ENCODE measurements at places on chromosomes 16 and 17. TPM values are rescaled to one million over a fixed set of nuclear protein-coding genes. Genes with fewer than 3 reads are reported as not detected.

The KRT14 gene
- total RNA-seq = 692 TPM

The MEAK7 gene
- total RNA-seq = 17.4 TPM

The CES3 gene
- total RNA-seq = 2.1 TPM

The B9D1 gene
- 14.4 TPM for total RNA-seq

The ZNF469 gene
- total RNA-seq = 0.98 TPM

The PRDM7 gene
- total RNA-seq = not detected

The GRIN2C gene
- not detected for total RNA-seq

DNA sequence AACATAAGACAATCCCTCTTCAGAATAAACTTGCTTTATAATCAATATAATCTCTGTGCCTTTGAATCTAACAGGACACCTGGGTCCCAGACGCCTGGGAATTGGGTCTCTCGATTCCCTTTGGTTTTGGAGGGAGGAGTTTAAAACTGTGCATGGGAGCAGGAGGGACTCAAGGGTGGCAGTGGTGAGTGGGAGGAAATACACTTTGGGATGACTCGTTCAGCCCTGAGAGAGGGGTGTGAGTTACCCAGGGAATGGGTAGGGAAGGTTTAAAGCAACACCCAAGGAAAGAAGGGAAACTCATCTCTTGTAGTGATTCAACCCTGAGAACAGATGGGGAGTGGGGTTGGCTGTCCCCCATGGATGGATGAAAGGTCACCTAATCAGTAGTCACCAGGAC, 1.6 kb downstream of the RANGRF start:
- H3K27me3 ChIP-seq = no peaks in the 10 kb centered on the region
- H3K27ac ChIP-seq = no peak overlapping the region
- no peak for DNase-seq
- no peaks in the 10 kb centered on the region for H3K36me3 ChIP-seq
- H3K4me1 ChIP-seq = no peaks in the 10 kb centered on the region
- no peak overlapping the region for H3K4me3 ChIP-seq

GRCh38 chr16:58217311-58217925, 19.5 kb upstream of the CSNK2A2 start:
- no peaks in the 10 kb centered on the region for H3K4me1 ChIP-seq
- H3K4me3 ChIP-seq = no peak overlapping the region
- no peak overlapping the region for H3K27ac ChIP-seq

DNA sequence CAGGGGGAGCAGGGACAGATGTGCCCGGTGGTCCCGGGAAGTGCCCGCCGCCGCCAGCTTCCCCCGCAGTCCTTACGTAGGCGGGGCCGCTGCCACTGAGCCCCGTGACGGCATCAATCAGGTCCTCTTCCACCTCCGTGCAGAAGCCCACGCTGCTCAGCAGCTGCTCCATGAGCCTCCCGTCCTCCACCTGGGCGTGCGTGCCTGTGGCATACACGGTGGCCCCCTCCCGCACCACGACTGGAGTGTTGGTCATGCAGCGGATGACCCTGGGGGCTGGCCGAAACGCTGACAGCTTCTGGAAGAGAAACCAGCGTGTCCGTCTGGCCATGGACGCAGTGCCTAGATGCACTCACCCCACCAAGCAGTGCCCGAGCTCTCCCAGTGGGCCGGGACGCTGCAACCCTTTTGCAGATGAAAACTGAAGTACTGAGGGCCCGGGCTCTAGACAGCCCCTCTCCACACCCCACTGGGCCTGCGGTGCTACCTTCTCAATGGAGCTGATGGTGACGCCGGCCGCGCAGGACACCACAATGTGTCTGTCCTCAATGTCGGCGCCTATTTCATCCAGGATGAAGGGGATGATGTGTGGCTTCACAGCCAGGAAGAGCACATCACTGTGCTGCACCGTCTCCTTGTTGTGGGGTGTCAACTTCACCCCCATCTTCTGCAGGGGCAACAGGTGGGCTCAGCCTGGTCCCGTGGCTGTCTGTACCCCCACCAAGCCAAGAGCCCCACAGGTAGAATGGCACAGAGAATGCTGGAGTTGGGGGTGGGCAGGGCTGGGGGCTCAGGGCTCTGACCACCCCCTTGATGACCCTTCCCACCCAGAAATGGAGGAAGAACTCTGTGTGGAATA, 2.0 kb downstream of the PYCR1 start:
- no peaks in the 10 kb centered on the region for H3K27me3 ChIP-seq
- no peak overlapping the region for H3K4me3 ChIP-seq
- no peaks in the 10 kb centered on the region for H3K36me3 ChIP-seq
- DNase-seq = no peak
- peaks cover 5% of the 10 kb centered on the region for H3K4me1 ChIP-seq
- H3K27ac ChIP-seq = no peak overlapping the region

DNA sequence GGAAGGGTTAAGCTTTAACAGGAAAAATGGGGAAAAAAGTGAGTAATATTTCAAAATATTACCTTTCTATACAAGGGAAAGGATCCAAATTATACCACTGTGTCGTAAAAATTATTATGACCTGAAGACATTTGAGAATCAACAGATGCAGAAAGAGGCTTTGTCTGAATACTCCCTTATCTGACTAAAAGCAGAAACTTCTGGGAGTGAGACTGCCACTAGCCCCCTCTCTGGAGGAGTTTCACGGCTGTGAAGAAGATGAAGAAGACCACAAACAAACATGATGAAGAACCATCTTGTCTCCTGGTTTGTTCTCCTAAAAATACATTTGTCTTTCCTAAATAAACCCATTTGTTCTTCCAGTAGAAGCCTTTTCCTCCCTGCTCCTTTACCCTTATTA, 29.4 kb downstream of the CNTROB start:
- H3K4me1 ChIP-seq = no peaks in the 10 kb centered on the region
- no peak overlapping the region for H3K27ac ChIP-seq
- no peaks in the 10 kb centered on the region for H3K36me3 ChIP-seq
- H3K4me3 ChIP-seq = no peak overlapping the region
- no peak for DNase-seq
- no peaks in the 10 kb centered on the region for H3K27me3 ChIP-seq

- H3K27me3 ChIP-seq = no peaks in the 10 kb centered on the region
- DNase-seq = no peak
- H3K36me3 ChIP-seq = no peaks in the 10 kb centered on the region
These were observed 81.4 kb downstream of the C17orf67 start for GRCh38 chr17:56752263-56752836.

DNA sequence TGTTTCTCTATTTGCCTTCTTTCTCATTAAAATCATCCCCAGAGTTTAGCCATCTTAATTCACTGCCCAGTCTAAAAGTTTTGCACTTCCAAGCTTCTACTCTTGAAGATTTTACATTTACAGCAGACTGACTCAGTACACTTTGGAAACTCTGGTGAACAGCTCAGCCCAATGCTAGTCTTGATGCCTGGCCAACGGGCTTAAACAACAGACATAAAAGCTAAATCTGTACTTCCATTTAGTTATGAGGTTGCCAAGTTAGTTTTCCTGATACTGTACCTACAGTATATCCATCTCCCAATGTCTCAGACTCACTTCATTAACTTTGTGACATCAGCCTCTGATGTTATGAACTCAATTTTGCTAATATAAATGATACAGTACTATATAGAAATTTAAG, 891.8 kb upstream of the SOX9 start:
- no peak overlapping the region for H3K27ac ChIP-seq
- H3K36me3 ChIP-seq = no peaks in the 10 kb centered on the region

DNA sequence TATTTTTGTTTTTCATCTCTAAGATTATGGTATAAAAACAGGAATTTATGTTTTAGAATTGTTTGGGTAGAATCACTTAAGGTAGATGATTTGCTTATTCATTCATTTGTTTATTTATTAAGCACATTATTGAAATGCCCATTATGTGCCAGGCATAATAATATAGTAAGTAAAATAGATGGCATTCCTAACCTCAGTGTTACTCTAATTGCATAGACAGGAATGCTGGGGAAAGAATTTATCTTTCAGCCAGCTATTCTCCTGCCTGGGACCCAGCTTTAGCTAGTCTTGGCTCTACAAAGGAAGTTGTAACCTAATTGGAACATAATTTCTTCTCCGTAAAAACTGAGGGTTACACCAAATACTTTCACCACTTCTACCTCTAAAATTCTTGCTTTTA, 44.6 kb downstream of the NFAT5 start:
- no peak for DNase-seq
- no peaks in the 10 kb centered on the region for H3K4me1 ChIP-seq
- no peak overlapping the region for H3K27ac ChIP-seq

DNA sequence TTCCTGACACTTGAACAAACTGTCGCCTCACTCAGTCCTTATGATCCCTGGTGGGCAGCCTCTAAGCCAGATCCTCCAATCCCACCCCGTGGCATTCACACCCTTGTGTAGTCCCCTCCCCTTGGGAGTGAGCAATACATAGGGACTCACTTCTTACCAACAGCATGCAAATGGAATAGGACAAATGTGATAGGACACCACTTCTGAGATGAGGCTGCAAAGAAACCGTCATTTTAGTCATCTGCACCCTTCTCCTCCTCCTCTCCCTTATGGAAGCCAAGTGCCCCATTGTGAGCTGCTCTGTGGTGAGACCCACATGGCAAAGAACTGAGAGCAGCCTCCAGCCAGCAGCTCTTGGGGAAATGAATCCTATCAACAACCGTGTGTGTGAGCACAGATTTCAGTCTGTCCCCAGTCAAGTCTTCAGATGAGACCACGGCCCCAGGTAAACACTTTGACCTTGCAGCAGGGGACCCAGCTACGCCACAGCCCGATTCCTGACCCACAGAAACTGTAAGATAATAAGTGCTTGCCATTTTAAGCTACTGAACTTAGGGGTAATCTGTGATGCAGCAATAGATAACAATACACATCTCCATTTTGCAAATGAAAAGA, 46.9 kb downstream of the ZFHX3 start:
- peaks cover 15% of the 10 kb centered on the region for H3K4me1 ChIP-seq
- H3K36me3 ChIP-seq = no peaks in the 10 kb centered on the region
- no peaks in the 10 kb centered on the region for H3K27me3 ChIP-seq
- peak overlapping the region; percentile 73 for H3K27ac ChIP-seq

DNA sequence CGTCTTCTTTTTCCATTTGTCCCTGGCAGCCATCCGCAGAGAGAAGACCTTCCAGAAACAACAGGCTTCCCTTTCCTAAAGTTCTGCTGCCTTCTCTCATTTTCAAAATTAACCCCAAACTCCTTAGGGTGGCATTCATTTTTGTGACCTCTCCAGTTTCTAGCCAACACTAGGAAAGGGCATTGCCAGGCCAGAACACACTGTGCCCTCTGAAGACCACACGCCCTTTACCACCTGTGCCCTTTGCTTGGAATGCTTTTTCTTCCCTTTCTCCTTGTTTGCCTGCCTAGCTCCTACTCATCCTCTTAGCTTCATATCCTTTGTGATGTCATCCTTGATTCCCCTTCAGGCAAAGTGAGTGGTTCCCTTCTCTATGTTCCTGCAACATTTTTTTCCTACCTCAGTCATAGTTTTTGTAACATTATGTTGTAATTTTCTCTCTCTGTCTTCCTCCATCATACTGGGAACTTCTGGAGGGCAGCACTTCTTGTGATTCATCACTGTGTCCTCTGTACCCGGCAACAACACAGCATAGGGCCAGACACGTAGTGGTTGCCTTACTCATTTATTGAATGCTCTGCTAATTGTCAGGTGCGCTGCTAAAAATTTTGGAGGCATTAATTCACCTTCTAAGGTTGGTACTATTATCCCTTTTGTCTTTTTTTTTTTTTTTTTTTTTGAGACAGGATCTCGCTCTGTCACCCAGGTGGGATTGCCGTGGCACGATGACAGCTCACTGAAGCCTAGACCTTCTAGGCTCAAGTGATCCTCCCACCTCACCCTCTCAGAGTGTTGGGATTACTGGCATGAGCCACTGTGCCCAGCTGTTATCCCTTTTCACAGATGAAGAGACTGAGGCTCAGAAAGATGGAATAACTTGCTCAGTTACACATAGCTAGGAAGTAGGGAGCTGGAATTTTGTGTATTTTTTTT, 1.0 kb downstream of the KAT8 start:
- DNase-seq = no peak
- H3K36me3 ChIP-seq = peaks cover 5% of the 10 kb centered on the region
- H3K27ac ChIP-seq = peak overlapping the region; percentile 99
- peaks cover 5% of the 10 kb centered on the region for H3K4me1 ChIP-seq
- H3K27me3 ChIP-seq = no peaks in the 10 kb centered on the region

DNA sequence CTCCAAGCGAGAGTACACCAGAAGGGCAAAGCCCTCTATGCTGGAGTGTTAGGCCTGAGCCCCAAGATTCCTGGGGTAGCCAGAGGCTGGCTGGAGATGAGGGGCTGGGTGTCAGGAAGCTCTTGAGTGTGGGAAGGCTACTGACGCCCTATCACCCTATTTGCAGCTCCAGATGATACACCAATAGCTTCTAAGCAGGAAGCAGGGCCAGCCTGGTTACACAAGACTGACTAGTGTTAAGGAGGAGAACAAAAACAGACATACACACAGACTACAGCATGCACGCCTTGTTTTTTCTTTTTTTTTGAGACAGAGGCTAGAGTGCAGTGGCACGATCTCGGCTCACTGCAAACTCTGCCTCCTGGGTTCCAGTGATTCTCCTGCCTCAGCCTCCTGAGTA, 15.9 kb downstream of the POLR3K start:
- H3K27me3 ChIP-seq = no peaks in the 10 kb centered on the region
- H3K27ac ChIP-seq = no peak overlapping the region
- H3K4me1 ChIP-seq = peaks cover 3% of the 10 kb centered on the region
- H3K36me3 ChIP-seq = no peaks in the 10 kb centered on the region

GRCh38 chr17:60314423-60314822, 77.5 kb downstream of the USP32 start:
- H3K4me3 ChIP-seq = no peak overlapping the region
- H3K4me1 ChIP-seq = no peaks in the 10 kb centered on the region
- no peaks in the 10 kb centered on the region for H3K36me3 ChIP-seq
- H3K27me3 ChIP-seq = no peaks in the 10 kb centered on the region
- H3K27ac ChIP-seq = no peak overlapping the region

GRCh38 chr17:73765824-73766563, 121.7 kb upstream of the SDK2 start:
- no peak overlapping the region for H3K27ac ChIP-seq
- no peak overlapping the region for H3K4me3 ChIP-seq

DNA sequence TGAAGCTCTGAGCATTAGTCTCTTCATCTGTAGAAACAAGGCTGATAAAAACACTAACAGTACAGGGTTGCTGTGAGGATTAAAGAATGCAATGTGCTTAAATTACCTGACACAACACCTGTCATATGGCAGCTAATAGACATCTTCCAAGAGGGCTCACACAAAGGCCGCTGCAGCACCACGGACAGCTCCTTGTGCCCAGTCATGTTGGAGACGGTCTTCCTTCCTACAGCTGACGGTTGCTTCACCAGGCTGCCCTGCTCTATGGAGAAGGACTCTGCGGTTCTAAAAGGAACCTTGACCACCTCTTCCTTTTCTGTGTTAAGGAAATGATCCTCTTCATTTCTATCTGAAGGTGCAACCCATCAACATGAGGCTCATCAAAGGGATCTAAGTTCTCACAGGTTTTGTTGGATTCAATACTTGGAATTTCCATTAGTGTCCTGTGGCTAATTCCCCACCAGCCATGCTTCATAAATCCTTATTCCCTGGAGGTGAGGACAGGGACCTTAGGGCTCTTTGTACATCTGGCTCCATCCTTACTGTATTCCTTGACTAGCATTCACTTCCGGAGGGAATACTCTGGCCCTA, 138.9 kb upstream of the CES5A start:
- H3K36me3 ChIP-seq = no peaks in the 10 kb centered on the region
- no peak overlapping the region for H3K4me3 ChIP-seq
- H3K27ac ChIP-seq = no peak overlapping the region
- no peaks in the 10 kb centered on the region for H3K27me3 ChIP-seq
- no peaks in the 10 kb centered on the region for H3K4me1 ChIP-seq

GRCh38 chr16:1182316-1182671, 29.4 kb downstream of the CACNA1H start:
- H3K36me3 ChIP-seq = no peaks in the 10 kb centered on the region
- DNase-seq = peak; percentile 76
- H3K4me3 ChIP-seq = no peak overlapping the region
- no peaks in the 10 kb centered on the region for H3K4me1 ChIP-seq
- no peaks in the 10 kb centered on the region for H3K27me3 ChIP-seq
- H3K27ac ChIP-seq = peak overlapping the region; percentile 43

Data from breast epithelium (tissue), 4 donors.